ENCODE measurements at places on chromosomes 12 and 14.
A peak's percentile ranks its signal among the peaks of the same experiment; 100 is the strongest.

DNA sequence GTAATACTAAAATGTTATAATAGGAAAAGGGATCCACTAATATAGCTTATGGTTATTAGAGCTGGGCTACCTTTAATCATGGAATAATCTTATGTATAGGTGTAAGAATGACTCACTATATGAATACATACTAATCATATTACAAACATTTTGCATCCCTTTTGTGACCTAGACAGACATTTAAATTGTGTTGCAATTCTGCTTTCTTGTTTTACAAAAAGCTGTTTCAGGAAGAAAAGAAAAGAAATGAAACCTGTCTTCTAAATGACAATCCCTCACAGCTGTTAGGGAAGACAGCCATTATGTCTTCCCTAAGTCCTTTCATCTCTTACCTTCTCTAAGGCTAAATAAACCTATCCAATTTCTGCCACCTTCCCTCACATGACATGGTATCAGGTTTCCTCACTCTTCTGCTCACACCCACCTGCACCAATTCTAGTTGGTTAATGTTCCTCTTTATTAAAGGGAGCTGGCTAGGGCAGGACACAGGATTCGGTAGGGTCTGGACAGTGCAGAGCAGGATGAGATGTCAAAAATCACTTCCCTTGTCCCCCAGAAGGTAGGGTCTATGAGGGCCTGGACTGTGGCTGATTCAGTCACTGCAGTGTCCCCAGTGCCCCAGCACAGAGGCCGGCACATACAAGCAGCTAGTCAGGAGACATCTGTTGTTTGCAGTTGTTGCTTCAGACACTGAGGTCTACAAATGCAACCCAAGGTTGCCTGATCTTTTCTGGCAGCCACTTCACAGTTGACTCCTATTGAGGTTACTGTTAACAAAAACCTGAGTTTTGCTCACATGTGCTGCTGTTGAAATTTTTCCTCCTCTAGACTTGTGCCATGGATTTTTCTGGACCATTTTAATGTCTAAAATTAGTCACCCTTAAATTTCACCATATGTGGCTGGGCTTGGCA, 3.7 kb downstream of the DHRS7 start:
- DNase-seq = peak; percentile 18

- DNase-seq = no peak
Observed at GRCh38 chr12:67669217-67669933, 20.8 kb downstream of the DYRK2 start.

- DNase-seq = no peak
Observed at GRCh38 chr14:28482251-28483040, 284.1 kb upstream of the FOXG1 start.

DNA sequence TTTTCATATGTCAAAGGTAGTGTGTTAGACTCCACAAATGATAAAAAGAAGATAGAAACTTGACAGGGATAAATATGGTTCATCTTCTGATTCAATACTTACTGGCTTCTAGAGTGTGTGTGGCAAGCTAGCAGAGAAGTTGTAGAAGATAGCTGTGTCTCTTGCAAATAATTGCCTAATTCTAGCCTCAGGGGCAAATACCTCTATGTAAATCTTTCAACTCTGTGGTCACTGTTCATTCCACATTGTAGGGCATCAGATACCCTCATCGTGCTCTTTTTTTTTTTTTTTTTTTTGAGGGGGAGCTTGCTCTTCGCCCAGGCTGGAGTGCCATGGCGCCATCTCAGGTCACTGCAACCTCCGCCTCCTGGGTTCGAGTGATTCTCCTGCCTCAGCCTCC, 1.7 kb downstream of the OLR1 start:
- no peak for DNase-seq

DNA sequence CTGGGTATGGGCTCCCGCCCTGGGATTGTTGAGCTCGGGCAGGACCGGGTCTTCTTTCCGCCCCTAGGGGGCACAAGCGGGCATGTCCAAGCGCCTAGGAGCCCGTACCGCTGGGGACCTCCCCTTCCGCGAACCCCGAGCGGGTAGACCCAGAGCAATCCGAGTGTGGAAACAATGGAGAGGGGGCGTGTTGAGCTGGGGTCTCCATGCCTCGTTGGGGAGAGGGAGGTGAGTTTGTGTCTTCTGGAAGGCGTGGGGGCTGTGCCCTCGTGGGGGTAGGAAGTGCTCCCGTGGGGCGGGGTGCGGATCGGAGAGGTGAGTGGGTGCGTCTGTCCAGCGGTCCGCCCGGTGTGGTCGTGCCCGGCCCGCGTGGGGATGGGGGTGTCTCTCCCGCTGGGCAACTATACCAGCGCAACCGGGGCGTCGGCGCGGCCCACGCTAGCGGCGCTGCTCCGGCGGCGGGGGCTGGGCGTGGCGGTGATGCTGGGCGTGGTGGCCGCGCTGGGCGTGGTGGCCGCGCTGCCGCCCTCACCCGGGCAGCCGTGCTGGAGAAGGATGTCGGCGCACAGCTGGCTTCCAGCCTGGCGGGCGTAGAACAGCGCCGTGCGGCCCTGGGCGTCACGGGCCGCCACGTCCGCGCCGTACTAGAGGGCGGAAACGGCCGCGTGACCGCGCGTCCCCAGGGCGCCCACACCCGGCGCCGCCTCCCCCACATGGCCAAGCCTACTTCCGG, 12.2 kb downstream of the AGAP2 start:
- peak; percentile 76 for DNase-seq

DNA sequence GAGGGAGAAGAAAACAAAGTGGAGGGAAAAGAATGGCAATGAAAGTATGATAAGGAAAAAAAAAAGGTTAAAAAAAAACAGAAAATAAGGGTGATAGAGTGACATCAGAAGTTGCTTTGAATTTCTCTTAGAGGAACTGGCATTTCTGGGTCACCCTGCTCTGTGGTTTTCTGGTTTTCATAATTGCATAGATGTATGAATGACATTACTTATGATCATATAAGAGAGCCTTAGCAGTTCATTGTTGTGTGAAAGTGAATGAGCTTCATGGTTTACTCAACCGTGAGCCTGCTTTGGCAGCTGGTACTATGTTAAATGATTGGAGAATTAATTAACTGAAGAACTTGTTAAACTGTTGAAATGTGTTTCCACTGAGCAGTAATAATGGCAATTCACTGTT, 336.4 kb upstream of the FBXO33 start:
- no peak for DNase-seq

GRCh38 chr12:70971001-70971794, 50.7 kb upstream of the PTPRR start:
- DNase-seq = no peak

DNA sequence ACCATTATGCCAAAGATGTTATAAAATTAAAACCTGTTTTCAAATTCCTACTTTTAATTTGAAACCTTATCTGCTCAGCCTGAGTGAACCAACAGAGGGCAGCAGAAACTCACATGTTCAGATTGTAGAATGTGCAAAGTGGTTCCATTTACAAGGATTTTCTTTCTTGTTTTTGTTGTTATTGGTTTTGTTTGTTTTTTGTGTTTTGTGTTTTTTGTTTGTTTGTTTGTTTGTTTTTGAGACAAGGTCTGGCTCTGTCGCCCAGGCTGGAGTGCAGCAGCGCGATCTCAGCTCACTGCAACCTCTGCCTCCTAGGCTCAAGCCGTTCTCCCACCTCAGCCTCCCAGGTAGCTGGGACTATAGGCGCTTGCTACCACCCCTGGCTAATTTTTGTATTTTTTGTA, 22.8 kb upstream of the GARIN2 start:
- DNase-seq = peak; percentile 58

DNA sequence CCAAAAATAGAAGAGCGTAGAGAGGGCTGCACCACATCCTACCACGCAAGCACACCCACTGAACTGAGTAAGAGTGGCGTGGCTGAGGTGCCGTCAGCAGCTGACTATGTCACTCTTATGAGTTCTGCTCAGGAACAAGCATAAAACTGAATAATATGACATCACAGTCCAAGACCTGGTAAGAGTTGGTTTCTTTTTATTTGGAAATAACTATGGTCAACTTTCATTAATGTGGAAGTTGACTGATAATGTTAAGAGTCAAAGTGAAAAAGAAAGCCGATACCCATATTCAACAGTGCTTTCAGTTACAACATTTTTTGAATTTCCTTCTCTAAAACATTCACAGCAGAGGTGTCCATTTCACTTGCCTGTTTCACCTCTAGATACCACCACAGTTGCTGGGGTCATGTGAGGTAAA, 44.6 kb downstream of the GNS start:
- no peak for DNase-seq

DNA sequence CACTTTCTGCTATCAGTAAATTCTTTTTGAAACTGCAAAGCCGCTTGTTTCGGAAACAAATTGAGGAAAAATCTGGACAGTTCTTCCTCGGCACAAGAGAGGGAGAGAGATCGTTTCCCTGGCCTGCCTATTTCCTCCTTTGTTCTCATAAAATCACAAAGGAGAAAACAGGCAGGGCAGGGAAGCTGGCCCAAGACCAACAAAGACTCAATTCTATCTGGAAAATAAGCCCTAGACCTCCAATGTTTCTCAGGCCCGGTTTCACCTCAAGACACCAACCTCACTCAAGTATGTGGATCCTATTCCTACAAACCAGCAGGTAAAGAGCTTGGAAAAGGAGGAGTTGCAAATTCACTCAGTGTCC, 19.5 kb downstream of the DICER1 start:
- no peak for DNase-seq

DNA sequence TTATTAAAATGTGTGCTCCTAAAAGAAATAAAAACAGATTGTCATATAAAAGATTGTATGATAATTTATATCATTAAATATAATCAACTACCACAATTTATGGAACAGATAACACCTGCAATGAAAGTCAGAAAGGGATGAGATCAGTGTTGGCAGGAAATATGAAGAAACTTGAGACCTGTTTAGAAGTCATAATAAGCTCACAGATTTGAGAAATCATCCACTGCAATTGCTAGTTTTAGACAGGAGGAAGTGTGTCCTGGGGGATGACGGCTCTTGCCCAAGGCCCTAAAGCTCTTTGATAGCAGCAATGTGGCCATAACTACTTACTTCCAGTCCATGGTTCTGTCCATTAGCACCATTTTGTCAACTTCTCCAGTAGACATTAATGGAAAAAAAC, 122.8 kb upstream of the SOX5 start:
- peak; percentile 1 for DNase-seq

DNA sequence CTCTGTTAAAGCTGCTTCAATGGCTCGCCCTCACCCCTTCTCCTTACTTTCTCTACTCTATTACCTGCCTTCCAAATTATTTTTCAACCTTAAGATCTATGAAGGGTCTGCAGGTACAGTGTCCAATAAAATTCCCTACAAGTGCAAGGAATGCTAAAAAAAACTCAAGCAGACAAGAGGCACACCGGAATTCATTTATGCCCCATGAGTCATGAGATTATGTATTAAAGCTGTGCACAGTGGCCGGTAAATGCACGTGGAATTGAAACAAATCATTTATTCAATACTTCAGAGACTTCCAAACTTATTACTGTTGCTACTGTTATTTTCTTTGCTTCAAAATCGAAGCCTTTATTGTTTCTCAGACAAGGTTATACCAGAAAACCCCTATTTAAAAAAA, 68.4 kb downstream of the ST8SIA1 start:
- peak; percentile 17 for DNase-seq

DNA sequence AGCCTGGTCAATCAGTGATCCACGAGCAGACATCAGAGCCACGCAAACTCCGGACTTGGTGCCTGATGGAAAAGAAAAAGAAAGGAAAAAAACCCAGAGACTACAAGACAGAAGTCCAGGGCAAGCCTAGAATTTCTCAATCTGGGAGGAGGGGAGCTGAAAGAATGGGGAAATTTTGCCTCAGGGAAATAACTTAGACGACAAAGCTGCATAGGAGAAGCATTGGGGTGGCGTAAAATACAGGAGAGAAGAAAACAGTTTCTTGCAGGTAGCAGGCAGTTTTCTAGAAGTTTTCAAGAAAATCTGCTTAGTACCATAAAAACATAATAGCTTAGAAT, 2.6 kb upstream of the SLC11A2 start:
- no peak for DNase-seq

DNA sequence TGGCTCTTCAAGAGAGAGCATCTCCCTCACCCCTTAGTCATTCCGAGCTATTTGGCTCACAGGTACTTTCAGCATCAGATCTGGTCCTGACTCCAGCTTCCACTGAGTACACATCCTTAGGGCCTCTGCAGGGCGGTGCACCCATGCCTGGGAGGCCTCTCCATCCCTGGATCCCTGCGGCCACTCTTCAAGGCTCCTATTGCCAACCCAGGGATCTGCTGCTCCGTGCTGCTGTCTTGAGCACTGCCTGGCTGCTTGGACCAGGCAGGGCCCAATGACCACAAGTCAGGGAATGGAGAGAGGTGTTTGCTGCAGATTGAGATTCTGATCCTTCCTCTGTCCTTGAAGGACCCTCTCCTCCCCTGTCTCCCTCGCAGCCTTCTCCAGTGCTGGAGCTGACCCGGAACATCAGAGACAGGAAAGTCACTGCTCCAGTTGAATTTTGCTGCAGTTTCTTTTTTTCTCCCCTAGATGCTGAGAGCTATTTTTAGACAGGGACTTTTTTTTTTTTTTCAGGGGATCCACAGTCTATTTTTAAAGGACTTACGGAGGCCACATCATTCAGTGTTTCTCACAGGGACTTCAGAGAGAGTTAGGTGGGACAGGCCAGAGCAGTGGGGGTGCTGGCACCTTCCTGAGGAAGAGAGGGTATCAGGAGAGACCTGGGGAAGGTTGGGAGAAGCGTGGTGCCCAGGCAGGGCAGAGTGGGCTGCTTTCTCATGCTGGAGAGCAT, 50.1 kb upstream of the KCNA1 start:
- DNase-seq = no peak

DNA sequence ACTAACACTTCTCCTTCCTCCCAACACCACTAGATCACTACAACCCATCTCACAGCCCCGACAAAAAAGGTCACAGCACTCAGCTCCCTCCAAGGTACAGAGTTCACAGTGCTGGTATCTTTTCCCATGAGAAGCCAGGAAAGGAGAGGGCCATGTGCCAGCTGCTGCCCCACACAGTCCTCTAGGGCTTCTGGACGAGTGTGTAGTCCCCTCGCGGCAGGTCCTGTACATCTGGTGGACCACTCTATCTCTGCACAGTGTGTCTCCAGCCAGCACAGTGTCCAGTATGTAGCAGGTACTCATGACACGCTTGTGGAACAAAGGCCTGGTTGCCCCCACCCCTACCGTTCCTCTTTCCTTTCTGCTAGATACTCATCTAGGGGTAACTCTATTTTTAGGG, 134.4 kb upstream of the FOXN3 start:
- DNase-seq = no peak

DNA sequence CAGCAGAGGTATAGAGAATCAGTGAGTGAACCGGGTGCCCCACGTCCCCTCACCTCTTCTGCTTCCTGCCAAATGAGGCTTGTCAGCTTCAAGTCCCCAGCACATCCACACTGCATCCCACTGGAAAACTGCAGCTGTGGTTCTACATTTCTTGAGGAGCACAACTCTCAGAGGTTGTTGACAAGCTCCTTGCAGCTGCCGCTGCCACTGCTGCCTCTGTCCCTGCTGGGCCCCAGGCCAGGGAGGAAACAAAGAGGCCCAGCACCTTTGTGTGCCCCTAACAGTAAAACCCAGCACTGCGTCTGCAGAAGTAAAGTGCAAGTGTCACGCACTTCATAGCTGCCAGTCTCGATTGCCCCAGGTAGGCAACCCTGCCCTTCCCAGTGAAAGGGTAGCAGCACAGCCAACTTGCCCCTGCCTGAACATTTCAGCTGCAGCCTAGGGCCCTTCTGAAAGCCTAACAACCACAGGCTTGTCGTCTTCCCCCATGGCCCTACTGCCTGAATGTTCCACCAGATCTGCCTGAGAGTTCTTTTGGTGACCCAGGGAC, 1162.1 kb upstream of the USP15 start:
- DNase-seq = no peak
